ENCODE measurements at places on chromosomes 12 and 14. TPM values are rescaled to one million over a fixed set of nuclear protein-coding genes. Genes with fewer than 3 reads are reported as not detected.

Gene NRXN3
- polyA plus RNA-seq, result not detected

Gene COX8C
- not detected for polyA plus RNA-seq

Gene MMP19
- polyA plus RNA-seq, result not detected

Gene CCDC91
- polyA plus RNA-seq, result 10.9 TPM

Gene MYH7
- not detected for polyA plus RNA-seq

Gene TSPAN9
- polyA plus RNA-seq, result 0.56 TPM

Gene HOXC4
- 1.0 TPM for polyA plus RNA-seq

Gene ASIC1
- not detected for polyA plus RNA-seq

Gene CCDC38
- not detected for polyA plus RNA-seq

Gene C12orf54
- polyA plus RNA-seq, result not detected

Gene LIMA1
- 1.3 TPM for polyA plus RNA-seq

Gene WNT5B
- polyA plus RNA-seq, result 0.33 TPM

Gene KRT6A
- polyA plus RNA-seq, result not detected

Gene RD3L
- polyA plus RNA-seq, result not detected

Gene KITLG
- not detected for polyA plus RNA-seq

Gene PLEKHD1
- 0.16 TPM for polyA plus RNA-seq

Gene ZNF891
- 1.5 TPM for polyA plus RNA-seq

Gene LPAR5
- 29.0 TPM for polyA plus RNA-seq

Gene C3AR1
- polyA plus RNA-seq, result 0.13 TPM

Gene GPR135
- polyA plus RNA-seq, result 1.4 TPM

Gene WDR20
- 16.0 TPM for polyA plus RNA-seq

Gene RABGGTA
- 134 TPM for polyA plus RNA-seq

Gene B3GNT4
- not detected for polyA plus RNA-seq

Gene PTMS
- 2.2 TPM for polyA plus RNA-seq

Gene NUMB
- polyA plus RNA-seq, result 64.9 TPM

Gene B4GALNT1
- polyA plus RNA-seq, result 0.12 TPM

Gene FGF6
- not detected for polyA plus RNA-seq

Gene SERPINA12
- polyA plus RNA-seq, result not detected

Gene P2RX2
- not detected for polyA plus RNA-seq

Gene ASCL1
- polyA plus RNA-seq, result not detected

Gene MED13L
- polyA plus RNA-seq, result 24.4 TPM

Gene OR4K2
- polyA plus RNA-seq, result not detected

Gene ACRBP
- polyA plus RNA-seq, result 10.7 TPM

Gene VRTN
- polyA plus RNA-seq, result not detected

Gene TSPAN8
- not detected for polyA plus RNA-seq

Gene PTPRQ
- not detected for polyA plus RNA-seq

Gene DNAJC22
- not detected for polyA plus RNA-seq

Gene ANKS1B
- not detected for polyA plus RNA-seq

Gene AQP6
- polyA plus RNA-seq, result not detected

Gene KRT71
- not detected for polyA plus RNA-seq

Gene BICDL1
- 15.6 TPM for polyA plus RNA-seq

Gene WNT1
- 0.55 TPM for polyA plus RNA-seq

Gene MYF5
- polyA plus RNA-seq, result not detected

Gene HOXC9
- polyA plus RNA-seq, result not detected

Gene FAR2
- polyA plus RNA-seq, result 0.39 TPM

All from B cell (primary cell).